Right cardiac atrium (tissue), 5 donors: ENCODE measurements at places on chromosomes 12 and 14. TPM values are rescaled to one million over a fixed set of nuclear protein-coding genes. Genes with fewer than 3 reads are reported as not detected.
A peak's percentile ranks its signal among the peaks of the same experiment; 100 is the strongest.

DNA sequence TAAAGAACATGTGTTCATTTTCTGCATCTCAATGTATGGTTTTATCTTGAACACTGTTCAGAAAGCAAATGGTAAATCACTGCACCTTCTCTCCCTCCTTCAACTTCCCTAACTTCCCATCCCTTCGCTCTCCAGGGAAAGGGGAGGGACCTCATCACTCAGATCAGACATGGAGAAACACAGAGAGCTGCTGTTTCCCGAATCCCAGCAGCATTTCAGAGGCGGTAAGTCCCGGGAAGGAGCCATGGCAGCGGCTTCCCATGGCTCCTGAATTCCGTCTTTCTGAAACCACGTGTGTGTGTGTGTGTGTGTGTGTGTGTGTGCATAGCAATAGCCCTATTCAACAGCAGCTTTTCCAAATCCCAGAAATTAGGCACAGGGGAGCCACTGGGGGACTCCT, 125.4 kb upstream of the TMCC3 start:
- no peak for DNase-seq

DNA sequence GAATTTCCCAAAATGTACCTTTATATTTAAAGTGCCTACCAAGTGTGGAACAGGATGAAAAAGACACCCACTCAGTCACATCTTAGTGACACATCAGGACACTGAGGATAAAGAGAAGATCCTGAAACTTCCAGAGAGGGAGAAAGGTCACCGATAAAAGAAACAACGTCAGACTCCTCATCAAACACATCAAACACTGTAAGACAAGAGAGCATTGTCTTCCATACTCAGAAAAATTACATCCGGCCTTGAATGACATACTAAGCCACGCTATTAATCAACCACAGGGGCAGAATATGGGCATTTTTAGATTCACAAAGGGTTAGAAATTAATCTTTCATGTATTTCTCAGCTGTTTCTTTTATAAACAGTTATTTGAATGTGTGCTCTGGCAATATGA, 490.3 kb downstream of the APAF1 start:
- DNase-seq = no peak

GRCh38 chr12:112676507-112676906, 115.0 kb upstream of the RPH3A start:
- no peak for DNase-seq

DNA sequence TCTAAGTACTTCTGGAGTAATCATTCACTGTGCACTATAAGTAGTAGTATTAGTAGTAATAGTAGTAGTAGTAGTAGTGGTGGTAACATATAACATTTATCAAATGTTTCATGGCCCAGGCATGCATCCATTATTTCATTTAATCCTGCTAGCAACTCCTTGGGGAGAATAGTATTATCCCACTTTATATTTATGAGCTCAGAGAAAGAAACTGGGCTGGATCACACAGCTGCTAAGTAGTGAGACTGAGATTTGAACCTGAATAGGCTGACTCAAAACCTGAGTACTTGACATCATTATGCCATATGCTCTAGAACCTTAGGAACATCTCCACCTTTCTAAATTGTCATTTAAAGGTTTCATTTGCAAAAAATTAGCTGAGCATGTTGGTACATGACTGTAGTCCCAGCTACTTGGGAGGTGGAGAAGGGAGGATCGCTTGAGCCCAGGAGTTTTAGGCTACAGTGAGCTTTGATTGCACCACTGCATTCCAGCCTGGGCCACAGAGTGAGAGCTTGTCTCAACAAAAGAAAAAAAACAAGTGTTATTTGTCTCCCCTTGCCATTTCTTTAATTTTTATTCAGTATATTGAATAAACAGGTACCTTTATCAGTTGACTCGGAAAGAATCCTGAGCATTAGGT, 11.4 kb upstream of the NID2 start:
- peak; percentile 52 for DNase-seq

DNA sequence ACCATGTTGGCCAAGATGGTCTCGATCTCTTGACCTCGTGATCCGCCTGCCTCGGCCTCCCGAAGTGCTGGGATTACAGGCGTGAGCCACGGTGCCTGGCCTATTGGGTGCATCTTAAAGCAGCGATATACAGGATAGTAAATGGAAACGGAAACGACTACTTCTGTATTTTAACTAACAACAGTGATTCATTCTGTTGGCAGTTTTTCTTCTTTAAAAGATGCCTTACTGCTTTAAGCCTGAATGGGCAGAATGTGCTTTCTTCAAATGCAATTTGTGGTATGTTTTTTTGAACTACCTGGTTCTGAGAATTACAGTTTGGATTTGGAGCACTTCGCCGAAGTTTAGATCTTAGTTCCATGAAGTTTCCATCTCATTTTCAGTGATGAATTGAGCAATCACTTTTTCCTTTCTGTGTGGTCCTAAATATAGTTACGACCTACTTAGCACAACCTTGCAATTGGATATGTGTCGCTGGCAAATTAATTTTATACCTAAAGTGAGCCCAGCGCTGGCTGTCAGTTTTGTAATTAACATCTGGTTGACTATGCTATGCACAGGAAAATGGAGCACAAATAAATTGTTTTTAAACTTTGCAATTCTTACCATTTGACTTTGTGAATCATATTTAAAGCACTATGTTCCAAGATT, 53.6 kb upstream of the EIF5 start:
- DNase-seq = no peak

DNA sequence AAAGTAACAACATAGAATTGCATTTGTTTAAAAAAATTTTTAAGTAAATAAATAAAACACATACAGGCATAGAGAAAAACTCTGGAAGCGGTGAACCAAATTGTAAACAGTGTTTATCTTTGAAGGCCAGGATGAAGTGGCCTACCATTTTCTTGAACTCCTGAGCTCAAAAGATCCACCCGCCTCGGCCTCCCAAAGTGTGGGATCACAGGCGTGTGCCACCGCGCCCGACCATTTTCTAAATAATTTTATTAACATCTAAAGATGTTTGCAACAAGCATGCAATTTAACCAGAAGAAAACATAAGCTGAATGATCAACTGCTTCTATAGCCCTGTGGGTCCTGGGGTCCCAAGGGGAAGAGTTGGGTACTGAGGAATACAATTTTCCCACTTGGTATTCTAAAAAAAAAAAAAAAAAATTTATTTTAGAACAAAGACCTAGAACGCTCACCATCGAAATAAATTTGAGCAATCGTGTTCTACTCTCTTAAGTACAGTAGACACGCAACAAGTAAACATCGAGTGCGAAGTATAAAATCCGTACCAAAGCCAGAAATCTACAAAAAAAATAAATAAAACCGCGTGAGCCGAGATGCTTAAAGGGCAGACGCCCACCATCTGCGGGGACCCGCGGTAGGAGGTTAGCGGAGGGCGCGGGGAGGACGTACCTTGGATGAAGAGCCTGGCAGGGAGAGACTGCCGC, 484 bp downstream of the MIS18BP1 start:
- peak; percentile 47 for DNase-seq

GRCh38 chr12:110694330-110694901, 5.5 kb upstream of the HVCN1 start:
- peak; percentile 85 for DNase-seq

DNA sequence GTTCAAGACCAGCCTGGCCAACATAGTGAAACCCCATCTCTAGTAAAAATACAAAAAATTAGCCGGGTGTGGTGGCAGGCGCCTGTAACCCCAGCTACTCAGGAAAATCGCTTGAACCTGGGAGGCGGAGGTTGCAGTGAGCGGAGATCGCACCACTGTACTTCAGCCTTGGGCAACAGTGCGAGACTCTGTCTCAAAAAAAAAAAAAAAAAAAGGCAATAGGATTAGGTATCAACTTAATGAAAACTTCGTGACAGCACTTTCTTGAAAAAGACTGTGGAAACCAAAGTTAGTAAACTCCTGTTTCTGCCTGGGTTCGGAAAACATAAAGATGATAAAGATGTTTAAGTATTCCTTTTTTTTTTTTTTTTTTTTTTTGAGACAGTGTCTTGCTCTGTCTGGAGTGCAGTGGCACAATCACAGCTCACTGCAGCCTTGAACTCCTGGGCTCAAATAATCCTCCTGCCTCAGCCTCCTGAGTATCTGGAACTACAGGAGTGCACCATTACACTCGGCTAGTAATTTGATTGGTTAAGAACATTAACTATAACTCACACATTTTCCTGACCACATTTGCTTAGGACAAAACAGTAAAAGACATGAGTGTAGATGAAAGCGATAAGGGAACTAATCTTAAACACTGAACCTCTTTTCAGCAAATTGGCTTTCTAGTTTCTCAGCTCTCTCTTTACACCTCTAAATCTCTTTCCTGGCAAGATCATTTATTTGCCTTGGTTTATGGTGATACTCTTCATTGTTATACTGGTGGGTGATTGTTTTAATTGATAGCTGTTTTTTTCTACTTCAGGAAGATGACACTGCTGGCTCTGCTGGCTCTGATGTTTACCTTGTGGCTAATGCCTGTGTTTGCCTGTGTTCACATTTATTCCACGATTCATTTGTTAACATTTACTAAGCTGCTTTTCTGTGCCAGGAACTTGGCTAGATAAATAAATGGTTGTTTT, 15.8 kb downstream of the HIF1A start:
- DNase-seq = peak; percentile 29

- no peak for DNase-seq
Measured at GRCh38 chr12:31206038-31206670, 119.8 kb downstream of the SINHCAF start.

DNA sequence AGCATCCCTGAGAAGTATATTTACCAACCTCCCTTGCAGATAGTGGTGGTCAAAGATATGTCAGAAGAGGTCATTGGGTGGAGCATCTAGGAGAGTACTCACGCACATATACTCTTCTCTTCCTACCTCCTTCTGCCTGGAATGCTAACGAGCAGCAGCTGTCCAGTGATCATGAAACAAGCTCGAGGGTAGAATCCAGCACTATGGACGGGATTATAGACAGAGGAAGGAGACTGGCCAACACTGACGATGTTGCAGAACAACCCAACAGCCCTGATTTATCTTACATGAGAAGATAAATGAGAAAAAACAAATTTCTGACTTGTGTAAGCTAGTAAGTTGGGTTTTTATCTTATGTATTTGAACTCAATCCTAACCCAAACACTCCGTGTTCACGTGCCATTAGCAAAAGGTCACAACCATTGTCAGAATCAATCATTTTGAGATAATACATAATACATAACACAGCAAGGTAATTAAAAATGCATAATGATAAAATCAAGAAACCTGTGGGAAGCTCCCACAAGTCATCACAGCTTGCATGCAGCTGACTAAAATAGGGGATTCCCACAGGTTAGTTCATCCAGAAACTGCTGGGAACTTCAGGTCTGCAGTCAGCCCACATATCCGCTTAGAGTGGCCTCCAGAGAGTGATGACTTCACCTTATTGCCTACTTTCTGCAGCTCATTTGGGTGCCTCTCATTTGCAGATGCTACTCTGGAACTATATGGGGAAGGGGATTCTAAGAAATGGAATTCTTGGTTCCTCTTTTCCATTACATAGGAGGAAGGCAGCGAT, 36.3 kb upstream of the STK38L start:
- no peak for DNase-seq

DNA sequence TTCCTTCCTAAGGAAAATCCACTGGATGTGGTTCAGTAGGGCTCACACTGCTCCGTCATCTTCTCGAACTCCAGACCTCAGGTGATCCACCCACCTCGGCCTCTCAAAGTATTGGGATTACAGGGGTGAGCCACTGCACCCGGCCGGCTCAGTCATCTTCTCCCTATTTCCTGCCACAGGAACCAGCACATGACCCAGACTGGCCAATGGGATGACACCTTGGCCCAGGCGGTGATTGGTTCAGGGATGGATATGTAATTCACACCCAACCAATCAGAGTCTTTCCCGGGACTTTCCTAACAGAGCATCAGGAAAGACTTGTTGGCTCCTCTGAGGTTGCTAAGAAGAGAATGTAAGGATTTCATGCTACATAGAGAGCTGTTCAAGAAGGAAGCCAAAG, 19.2 kb upstream of the C12orf76 start:
- no peak for DNase-seq

DNA sequence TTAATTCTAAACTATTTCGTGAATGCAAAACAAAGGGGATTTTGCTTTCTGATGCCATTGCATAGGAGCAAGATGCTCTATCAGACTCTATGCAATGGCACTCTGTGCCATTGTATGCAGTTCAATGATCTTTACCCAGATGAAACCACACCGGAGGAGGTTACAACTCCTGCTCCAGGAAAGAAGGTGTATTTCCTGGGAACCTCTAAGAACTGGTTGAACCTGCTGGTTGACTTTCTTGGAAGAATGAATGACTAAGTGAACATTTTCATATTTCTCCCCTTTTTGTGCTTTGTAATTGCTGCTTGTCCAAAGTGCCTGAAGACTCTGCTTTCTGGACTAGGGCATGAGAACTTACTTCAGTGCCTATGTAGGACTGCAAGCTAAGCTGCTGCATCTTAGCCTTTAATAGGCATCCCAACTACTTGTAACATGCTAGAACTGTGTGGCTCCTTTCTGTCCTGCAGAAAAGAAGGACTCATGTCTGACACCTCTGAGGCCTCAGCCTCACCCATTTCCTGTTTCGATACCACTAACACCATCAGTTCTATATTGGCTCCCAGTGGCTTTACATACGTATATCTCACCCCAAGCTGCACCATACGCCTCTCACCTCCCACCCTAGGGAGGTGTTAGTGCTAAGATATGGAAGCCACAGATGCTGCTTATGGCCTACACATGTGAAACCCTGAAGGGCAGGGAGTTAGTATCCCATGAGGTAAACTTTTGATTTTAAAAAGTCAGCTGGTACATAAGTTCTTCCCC, 193.5 kb upstream of the CNOT2 start:
- DNase-seq = no peak

DNA sequence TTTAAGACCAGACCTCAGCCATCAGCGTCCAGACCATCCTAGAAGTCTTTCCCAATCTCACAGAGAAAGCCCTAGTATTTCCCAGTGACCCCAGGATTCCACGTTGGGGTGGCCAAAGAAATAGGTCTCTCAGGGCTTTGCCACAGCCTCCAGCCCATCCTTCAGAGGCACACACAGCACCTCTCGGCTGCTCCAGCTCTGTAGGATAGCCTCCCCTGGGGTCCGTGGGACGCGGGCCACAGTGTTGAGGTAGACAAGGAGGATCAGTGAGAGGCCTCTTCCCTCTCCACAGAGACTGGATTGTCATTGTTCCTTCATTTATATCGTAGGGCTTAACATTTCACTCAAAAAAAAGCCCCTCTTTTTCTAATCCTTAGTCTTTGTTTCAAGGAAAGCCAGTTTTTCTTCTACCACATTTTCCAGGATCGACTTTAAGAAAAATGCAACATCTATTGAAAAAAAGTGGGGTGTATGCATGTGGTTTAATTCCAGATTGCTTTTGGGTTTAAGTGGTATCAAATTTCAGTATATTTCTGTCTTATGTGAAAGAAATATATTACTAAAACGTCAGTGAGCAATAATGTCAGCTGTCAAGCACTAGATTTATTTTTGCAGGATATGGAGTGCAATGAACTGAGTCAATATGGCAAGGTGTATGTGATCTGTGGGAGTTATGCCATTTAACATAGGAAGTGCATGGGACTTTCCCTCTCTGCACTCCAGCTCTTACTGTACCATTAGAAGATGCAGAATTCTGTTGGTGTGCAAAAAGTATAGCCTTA, 187.5 kb downstream of the MSRB3 start:
- no peak for DNase-seq

The RIMBP2 gene
- 0.05 TPM for polyA plus RNA-seq

The NPAS3 gene
- 0.48 TPM for polyA plus RNA-seq

The UTP20 gene
- 2.1 TPM for polyA plus RNA-seq

The CYP46A1 gene
- 5.8 TPM for polyA plus RNA-seq

The NUDT14 gene
- polyA plus RNA-seq = 31.4 TPM

The KRT79 gene
- 0.09 TPM for polyA plus RNA-seq

The TAS2R14 gene
- polyA plus RNA-seq = 1.1 TPM

The DAO gene
- not detected for polyA plus RNA-seq

The GZMB gene
- polyA plus RNA-seq = 0.95 TPM

The HEATR5A gene
- polyA plus RNA-seq = 15.0 TPM
